ENCODE measurements at places on chromosomes 2 and 18.

- DNase-seq, result no peak
Measured at GRCh38 chr2:64593035-64593655, 60.6 kb downstream of the SERTAD2 start.

DNA sequence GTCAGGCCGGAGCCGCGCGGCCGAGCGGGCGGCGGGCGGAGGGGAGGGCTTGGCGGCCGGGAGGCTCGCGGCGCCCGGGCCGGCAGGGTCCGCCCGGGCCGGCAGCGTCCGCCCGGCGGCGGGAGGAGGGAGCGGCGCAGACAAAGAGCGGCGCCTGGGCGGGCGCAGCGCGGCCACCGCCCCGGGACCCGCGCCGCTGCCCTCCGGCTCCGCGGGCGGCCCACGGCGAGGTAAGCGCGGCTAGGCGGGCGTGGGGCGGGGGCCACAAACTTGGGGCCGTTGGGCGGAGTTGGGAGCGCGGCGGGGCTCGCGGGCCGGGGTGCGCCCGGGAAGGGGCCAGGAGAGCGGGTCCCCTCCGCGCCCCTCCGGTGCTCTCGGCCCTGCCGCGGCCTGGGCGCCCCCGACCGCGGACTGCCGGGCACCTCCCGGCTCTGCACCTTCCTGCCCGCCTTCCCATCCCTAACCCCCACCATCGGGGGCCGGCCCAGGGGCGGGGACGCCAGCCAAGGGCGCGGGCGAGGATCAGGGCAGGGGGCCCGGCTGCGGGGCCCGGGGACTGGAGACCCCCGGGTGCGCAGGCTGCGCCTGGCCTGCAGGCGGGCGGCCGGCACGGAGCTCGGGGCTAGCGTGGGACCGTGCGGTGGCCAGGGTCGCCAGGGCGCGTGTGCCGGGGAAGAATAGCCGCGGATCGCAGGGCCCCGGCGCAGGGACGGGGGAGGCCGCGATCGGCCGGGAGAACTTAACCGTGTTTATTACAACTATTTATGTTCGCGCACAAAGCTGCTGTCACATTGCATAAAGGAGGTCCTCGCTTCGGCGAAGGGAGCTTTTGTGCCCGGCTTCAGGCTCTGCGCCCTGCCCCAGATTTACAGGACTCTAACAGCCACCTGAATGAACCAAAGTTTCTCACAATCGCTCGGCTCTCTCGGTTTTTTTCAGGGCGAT is at the start of gene NCK2:
Gene NCK2, plus strand, starts transcription at position 4 of the 945 bp plus-strand sequence. CDS start 110,152 bp downstream, outside the sequence.
- DNase-seq, result no peak

GRCh38 chr2:113901943-113902342 is 12.1 kb downstream of the ACTR3 start:
- no peak for DNase-seq

DNA sequence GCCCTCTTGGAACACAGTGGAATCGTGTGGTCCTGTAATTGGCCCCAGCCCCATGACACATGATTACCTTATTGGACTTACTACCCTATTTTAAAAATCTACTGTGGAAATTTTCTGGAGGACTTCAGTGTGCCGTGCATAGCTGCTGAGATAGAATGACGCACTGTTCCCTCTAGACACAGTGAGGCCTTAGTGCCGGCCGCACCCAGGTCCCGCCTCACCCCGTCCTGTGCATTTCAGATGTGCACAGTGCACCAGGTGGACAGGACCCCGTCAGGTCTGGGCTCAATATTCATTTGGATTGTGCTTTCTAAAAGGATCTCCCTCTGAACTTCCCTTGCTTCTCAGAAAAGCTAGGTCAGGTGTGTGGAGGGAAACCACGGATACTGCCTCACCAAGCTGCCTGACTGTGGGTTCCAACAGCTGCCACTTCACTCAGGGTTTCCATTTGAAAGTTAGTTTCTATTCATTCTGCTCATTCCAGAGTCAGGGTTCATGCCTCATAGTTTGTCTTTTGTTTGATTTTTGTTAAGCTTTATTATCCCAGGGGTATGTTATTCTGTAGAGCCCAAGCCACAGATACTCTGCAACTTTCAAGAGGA is 155.8 kb downstream of the PTGR3 start:
- no peak for DNase-seq

DNA sequence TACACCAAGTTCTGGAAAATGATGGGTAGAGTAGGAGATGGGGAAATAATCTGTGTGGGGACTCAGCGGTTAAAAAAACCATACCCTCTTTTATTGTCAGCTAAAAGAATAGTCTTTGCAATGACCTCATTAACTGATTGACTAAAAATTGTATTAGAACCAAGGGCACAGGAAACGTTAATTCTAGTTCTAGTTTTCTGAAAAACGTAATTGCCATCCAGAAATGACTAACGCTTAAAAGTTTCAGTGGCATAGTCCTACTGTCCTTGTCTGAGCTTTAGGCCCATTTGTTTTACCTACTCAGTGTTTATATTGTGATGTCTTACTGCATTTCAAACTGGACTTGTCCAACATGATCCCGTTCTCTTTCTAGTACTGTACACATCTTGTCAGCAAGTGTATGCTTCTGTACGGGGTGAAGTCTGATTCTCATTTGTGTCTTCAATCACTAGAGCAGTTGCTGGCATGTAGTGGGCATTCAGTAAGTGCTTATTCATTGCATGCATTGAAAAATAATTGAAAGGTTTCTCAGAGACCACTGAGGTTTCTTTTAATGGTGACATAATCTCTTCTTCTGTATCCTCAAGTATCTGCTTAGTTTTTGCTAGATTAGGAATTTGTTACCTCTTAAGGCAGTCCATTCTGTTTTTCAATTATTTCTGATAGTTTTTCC is 81.5 kb downstream of the ZNF407 start:
- DNase-seq, result no peak

DNA sequence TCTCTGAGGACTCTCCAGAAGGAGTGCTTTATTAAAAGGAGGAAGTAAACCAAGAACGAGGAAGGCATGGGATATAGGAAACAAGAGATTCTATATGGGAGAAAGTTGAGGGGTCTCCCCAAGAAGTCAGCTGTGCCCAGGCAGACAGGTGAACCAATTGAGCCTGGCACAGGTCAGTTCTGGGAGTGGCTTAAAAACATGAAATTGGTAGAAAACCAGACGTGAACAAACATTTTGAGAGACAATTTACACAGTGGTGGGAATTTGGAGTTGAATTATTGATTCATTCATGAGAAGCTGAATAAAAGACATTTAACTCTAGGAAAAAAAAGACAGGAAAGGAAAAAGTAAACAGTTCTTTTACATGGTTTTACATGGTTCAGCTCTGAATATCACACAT is 16.4 kb downstream of the PLEKHH2 start:
- no peak for DNase-seq

DNA sequence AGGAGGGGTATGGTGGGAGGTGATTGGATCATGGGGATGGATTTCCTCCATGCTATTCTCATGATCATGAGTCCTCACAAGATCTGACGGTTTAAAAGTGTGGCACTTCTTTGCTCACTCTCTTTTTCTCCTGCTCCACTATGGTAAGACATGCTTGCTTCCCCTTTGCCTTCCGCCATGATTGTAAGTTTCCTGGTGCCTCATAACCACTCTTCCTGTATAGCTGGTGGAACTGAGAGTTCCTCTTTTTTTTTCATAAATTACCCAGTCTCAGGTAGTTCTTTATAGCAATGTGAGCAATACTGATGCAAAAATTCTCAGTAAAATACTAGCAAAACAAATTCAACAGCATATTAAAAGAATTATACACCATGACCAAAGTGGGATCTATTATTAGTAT is 728.5 kb upstream of the SLC8A1 start:
- no peak for DNase-seq

DNA sequence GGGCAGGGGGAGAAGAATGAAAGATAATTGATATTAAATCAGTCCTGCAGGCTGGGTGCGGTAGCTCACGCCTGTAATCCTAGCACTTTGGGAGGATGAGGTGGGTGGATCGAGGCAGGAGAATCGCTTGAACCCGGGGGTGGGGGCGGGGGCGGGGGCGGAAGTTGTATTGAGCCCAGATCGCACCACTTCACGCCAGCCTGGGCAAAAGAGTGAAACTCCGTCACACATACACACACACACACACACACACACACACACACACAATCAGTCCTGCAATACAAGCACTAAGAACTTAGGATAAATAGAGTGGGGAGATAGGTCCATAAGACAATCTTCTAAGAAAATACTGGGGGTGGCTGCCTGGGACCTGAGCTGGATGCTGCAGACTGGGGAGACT is 15.1 kb upstream of the PKDCC start:
- no peak for DNase-seq

DNA sequence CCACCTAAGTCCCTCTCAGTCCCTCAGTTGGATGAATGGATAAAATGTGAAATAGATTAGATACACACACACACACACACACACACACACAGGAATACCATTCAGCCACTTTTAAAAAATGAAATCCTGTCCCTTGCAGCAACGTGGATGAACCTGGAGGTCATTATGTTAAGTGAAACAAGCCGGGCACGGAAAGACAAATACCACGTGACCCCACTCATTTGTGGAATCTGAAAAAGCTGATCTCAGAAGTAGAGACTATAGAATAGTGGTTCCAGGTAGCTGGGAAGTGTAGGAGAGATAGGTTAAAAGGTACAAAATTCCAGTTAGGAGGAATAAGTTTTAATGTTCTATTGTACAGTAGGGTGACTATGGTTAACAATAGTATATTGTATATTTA is 31.0 kb downstream of the TTC32 start:
- DNase-seq, result no peak

DNA sequence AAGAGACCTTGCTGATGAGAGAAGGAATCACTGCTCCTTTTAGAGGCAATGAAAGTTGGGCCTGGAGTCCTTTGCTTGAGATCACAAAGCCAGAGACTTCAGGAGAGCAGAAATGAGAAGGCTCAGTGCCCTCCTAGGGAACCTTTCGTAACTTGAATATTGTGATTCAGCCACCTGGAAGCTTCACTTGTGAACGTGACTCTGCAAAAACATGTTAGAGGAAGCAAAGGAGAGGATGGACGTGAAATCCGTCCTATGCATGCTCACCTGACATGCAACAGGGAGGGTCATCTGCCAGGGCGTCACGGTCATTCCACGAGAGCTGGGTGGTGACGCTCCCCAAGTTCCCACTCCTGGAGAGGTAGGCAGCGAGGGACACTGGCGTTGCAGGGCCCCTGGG is 243.6 kb downstream of the AGAP1 start:
- no peak for DNase-seq

DNA sequence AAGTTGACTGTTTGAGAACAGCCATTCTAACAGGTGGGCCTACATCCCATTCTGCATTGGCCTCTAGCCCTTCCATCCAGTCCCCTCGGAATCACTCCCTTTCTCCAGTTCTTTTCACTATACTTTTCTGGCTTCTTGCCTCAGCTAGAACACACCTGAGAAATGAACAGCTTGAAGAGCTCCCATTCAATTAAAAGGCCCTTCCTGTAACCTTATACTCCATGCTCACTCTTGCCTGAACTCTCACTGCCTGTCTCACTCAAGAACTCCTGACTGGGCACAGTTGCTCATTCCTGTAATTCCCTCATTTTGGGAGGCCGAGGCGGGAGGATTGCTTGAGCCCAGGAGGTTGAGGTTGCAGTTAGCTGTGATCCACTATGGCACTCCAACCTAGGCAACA is 23.6 kb downstream of the CHRNA1 start:
- DNase-seq, result no peak

- DNase-seq, result no peak
Measured at GRCh38 chr2:3154700-3155099, 222.9 kb downstream of the EIPR1 start.

- DNase-seq, result no peak
Measured at GRCh38 chr2:72118386-72118785, 29.3 kb downstream of the CYP26B1 start.

DNA sequence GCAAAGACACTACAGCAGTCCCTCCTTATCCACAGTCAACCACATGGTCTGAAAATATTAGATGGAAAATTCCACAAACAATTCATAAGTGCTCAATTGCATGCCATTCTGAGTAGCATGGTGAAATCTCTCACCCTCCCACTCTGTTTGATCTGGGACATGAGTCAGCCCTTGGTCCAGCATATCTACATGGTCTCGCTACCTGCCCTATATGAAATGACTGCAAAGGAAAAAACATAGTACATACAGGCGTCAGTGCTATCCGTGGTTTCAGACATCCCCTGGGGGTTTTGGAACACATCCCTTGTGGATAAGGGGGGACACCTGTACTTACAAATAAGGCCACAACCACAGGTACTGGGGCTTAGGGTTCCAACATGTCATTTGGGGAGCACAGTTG is 73.7 kb downstream of the CABLES1 start:
- DNase-seq, result no peak

DNA sequence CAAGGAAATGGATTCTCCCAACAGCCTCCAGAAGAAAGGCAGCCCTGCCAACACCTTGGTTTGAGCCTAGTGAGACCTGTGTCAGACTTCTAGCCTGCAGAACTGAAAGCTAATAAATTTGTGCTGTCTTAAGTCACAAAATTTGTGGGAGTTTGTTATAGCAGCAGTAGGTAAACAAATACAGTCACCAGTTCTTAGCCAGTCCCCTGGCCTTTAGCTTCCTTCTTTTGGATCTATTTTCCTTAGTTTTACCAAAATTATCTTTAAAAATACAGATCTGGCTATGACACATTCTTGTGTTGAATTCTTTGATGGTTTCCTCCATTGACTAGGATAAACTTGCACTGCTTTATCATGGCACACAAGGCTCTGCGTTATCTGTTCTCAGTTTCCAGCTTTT is 697.9 kb upstream of the FANCL start:
- DNase-seq, result no peak

DNA sequence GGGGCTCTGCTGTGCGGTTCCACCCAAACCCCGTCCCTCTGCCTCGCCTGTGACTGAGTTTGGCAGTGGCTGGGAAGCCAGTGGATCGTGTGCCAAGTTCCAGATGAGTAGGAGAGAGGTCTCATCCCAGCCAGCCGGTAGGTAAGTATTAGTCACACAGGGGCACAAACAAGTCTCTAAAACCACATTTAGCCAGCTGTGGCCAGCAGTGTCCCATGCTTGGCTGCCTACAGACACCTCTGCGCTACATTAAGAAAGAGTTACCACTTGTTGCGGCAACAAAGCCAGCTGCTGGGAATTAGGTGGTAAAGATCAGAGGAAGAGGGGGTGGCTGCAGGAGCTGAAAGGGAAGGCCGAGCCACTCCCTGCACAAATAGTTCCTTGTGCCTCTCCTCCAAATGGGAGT is 81.2 kb downstream of the GATA6 start:
- no peak for DNase-seq

- DNase-seq, result no peak
Measured at GRCh38 chr2:149732730-149733290, 145.2 kb upstream of the MMADHC start.

GRCh38 chr18:74937291-74937690 is 271.6 kb downstream of the PTGR3 start:
- no peak for DNase-seq

DNA sequence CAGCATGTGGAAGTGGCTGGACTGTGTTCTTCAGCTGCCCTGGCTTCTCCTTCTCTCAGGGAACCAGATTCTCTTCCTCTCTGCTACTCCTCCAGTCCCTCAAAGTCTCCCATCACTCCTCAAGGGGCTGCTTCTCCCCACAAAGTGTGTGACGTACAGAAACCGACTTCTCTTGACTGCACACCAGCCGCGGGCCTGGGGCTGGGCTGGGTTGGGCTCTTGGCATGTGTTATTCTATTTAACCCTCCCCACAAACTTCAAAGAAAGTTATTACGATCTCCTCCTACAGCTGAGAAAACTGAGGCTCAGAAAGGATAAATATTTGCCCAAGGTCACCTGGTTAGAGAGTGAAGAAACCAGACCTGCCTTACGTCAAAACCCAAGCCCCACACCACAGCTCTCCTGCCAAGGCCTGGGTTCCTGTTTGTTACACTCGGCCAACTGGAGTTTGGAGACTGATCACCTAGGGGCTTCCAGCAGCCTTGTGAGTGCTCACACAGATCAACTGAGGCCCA is 269.0 kb downstream of the TFCP2L1 start:
- DNase-seq, result no peak

Data from NCI-H1694 treated with DMSO at 0.1 percent for 48 hours (cell line).